COR-L47 (cell line): ENCODE measurements at places on chromosomes 4 and X.

GRCh38 chr4:5030221-5030620 lies 11.0 kb upstream of the CYTL1 start:
- DNase-seq, result no peak

DNA sequence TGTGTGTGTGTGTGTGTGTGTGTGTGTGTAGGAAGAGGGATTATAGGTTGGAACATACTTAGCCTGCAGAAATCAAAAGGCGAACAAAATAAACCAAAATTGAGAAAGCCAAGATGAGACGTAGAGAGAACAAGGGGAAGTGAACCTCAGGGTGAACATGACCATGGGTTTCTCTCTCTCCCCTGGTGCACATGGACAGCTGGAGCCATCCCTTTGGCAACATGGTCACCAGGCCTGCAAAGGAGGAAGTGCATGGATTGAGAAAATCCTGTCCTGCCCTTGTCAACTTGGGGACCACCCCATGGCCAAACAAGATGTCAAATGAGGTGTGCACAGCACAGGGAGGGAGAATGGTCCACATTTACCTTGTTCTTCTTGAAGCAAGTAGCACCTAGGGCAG lies 23.1 kb downstream of the LGI2 start:
- DNase-seq, result no peak

GRCh38 chr4:187767687-187768086 lies 227.9 kb upstream of the ZFP42 start:
- DNase-seq, result no peak

- no peak for DNase-seq
Observed at GRCh38 chrX:151206871-151207270, 30.5 kb downstream of the GPR50 start.

GRCh38 chr4:11428231-11428898 lies at the start of gene HS3ST1:
HS3ST1 (minus strand) TSS chr4:11428894; CDS start chr4:11400005, 28,889 bp downstream.
- DNase-seq, result no peak

- no peak for DNase-seq
Observed at GRCh38 chrX:145823132-145823531, 5.5 kb downstream of the SLITRK2 start.

- no peak for DNase-seq
Observed at GRCh38 chr4:112245383-112245782, 13.8 kb downstream of the AP1AR start.

DNA sequence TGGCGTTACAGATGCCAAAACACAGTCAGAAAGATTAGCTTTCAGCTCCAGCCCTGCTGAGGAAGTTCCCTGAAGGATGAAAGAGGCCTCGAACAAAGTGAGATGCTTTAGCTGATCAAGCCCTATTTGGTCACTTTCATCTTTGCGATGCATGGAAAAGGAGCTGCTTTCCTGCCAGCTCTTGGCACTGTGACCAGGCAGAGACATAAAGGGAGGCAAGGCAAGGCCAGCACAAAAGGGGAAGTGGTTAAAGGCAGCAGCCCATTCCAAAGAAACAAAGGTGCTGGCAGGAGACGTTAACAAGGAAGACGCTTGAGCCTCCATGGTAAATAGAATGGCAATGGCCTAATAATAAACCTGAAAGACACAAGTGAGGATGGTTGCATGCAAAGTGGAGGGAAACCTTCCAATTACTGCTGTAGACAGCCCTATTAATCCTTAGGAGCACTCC lies 617.1 kb upstream of the INTU start:
- DNase-seq, result no peak

GRCh38 chr4:153322791-153323190 lies 21.7 kb upstream of the MND1 start:
- DNase-seq, result no peak

- no peak for DNase-seq
Observed at GRCh38 chrX:88735835-88736234, 11.2 kb upstream of the CPXCR1 start.

DNA sequence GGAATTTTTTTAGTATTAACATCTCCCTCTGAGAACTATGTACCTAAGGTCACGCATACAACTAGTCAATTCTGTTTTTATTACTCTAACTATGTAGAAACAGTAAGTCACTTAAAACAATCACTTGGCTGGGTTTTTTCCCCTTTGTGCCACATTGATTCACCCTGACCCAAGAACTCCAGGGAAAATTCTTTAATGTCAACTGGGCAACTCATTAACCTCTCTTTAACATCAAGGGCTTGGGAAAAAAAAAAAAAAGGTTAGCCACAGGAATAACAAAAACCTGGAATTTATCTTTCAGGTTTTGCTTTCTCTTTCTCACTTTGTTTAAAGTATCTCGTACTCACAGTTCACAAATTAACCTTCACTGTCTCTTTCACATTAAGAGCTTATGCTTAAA lies 8.1 kb downstream of the RPL9 start:
- DNase-seq, result no peak

DNA sequence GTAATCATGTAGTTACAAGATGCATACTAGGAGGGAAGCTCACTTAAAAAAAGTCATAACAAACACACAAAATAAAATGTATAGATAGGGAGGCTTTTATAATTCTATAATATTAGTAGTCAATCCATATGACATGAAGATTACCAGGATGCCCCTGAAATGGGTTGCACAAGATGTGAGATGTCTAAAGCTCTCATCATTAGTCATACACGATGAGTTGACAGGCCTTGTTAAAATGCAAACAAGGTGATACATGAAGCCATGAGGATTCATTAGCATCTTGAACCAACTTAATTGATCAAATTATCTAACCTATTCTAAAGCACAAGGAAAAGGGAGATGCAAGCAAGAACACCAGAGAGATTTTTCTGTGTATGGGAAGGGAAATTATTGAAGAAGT lies 470.2 kb downstream of the IQCM start:
- no peak for DNase-seq

DNA sequence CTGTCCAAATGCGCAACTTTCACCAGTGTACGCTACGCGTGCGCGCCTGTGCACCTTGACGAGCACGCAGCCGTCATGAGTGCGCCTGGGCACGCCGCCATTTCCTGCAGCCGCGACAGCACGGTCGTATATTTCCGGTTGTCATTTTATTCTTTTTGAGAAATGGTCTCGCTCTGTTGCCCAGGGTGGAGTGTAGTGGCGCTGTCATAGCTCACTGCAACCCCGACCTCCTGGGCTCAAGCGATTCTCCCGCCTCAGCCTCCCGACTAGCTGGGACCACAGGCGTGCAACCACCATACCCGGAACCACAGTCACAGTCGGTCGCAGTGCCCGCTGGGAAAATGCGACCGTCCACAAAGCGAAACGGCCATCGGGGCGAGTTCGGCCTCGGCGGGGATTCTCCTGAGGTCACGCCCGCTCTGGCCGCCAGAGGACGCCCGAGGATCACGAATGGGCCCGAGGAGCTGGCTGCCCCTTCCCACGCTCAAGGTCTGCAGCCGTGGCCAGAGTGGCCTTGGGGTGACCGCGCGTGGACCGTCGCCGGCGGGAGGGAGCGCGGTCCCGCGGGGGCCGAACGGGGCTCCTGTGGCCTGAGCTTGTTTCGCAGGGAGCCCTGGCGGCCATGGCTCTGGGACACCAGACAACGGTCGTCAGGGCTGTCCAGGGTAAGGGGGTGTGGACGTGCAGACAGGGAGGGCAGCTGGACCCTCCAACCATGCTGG lies 23.7 kb upstream of the PNMA3 start:
- peak; percentile 35 for DNase-seq

GRCh38 chr4:173145131-173145530 lies 23.5 kb upstream of the GALNT7 start:
- DNase-seq, result no peak

- DNase-seq, result no peak
Observed at GRCh38 chrX:44228621-44229020, 114.9 kb downstream of the EFHC2 start.

DNA sequence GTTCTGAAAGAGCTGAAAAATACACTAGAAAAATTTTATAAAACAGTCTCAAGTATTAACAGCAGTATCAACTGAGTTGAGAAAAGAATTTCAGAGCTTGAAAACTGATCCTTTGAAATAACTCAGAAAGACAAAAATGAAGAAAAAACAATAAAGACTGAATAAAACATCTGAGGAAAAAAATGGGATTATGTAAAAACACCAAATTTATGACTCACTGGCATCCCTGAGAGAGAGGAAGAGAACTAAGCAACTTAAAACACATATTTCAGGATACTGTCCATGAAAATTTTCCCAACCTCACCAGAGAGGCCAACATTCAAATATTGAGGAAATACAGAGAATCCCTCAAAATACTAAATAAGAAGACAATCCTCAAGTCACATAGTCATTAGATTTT lies 22.9 kb downstream of the PABPC4L start:
- DNase-seq, result no peak

- DNase-seq, result no peak
Observed at GRCh38 chr4:84907145-84907544, 59.3 kb downstream of the WDFY3 start.

- DNase-seq, result peak; percentile 88
Observed at GRCh38 chrX:13293700-13294099, 26.2 kb downstream of the ATXN3L start.

DNA sequence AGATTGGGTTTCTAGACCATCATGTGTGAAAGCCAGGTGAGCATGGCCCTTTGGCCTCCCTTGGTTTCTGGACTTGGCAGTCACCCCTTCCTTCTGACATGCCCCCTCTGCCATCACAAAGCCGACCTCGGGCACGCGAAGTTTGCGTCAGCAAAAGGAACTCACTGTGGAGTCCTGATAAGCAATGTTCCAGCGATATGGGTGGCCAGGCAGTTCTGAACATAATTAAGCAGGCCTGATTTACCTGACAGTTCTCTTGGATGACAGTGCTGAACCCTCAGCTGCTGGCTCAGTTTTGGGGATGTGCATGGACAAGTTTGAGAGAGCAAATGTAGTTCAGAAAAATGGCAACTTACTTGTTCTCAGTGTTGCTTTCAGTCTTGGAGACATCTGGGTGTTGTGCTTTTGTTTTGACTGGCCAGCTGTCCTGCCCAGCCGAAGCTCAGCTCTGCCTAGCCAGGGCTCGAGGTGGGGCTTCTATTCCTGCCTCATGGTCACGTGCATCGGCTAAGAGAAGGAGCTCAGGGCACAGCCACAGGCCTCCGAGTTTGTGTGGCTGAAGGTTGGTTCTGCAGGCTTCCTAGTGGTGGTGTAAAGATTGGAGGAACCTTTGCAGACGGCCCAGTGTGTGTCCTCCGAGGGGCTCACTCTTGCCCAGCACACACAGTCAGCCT lies 78.3 kb downstream of the CLDN34 start:
- DNase-seq, result no peak
